Activated CD8-positive, alpha-beta T cell treated with anti-CD3 and anti-CD28 coated beads for 36 hours (primary cell): ENCODE measurements at places on chromosomes 6 and 20. TPM values are rescaled to one million over a fixed set of nuclear protein-coding genes. Genes with fewer than 3 reads are reported as not detected.

Gene TINAG
- not detected for total RNA-seq

Gene HLA-DOB
- 10.2 TPM for total RNA-seq

Gene IFT52
- 14.2 TPM for total RNA-seq

Gene RTEL1
- 39.1 TPM for total RNA-seq

Gene KCNK5
- total RNA-seq = 25.0 TPM

Gene CCN5
- total RNA-seq = not detected

Gene HTR1E
- total RNA-seq = not detected

Gene LRRN4
- total RNA-seq = not detected

Gene HLA-DQA1
- total RNA-seq = 3.9 TPM
